NCI-H2171 (cell line): ENCODE measurements at places on chromosomes 7 and 10.

DNA sequence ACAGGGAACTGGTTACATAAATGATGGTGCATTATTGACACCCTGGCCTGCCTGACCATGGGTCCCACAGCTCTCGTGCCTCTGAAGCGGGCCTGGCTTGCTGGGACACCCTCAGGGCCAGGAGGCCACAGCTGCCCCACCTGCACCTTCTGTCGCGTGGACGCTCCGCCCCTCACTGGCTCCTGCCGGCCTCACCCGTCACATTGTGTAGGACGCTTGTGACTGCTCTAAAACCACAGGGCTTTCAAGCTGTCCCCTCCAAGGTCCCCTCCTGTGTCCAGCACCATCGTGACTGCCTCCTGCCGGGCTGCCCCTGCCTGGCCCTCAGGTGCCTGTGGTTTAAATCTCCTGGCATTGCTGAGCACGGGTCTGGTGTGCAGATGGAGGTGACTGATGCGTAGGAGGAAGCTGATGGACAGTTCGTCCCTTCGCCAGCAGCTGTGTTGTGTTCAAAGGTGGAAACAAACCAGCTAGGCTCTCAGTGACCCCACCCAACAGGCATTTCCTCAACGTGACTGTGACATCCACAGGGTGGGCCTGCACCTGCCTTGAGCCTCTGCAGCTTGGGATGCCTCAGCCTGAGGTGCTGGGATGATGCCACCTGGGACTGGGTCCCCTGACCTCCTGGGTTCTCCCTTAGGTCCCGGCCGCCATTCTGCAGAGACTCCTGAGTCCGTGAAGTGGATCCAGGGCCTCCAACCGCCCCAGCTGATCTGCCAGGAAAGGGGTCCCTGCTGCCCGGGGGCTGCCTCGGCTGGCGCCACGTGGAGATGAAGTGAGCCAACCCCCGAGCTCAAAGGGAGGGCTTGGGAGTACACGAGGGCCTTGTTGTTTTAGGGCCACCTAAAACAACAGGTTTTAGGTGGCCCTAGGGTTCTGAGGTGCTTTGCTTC, 148.5 kb downstream of the WDR37 start:
- DNase-seq, result no peak

GRCh38 chr10:105247831-105248499, 606.9 kb downstream of the SORCS3 start:
- DNase-seq, result no peak

DNA sequence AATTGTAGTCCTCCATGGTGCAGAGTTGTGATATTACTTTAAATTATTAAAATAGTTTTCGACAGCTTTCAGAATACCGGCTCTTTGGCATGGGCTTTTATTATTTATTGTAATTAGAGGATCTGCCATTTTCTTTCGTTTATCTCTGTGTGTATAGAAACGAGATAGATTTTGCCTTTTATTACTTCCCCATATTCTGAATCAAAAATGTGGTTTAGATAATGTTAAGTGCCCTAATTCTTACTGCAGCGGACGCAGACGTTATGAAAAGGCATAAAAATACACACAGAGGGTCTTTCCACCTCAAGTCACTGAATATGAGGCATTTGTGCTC, 1.9 kb upstream of the ARID5B start:
- no peak for DNase-seq

- no peak for DNase-seq
Measured at GRCh38 chr10:79604294-79604693, 6.4 kb upstream of the SFTPA1 start.

- DNase-seq, result no peak
Measured at GRCh38 chr7:73678862-73679261, 4.4 kb downstream of the DNAJC30 start.

- no peak for DNase-seq
Measured at GRCh38 chr10:92829786-92830377, 18.4 kb upstream of the EXOC6 start.

GRCh38 chr7:12670000-12670729, 17.3 kb upstream of the ARL4A start:
- peak; percentile 10 for DNase-seq

DNA sequence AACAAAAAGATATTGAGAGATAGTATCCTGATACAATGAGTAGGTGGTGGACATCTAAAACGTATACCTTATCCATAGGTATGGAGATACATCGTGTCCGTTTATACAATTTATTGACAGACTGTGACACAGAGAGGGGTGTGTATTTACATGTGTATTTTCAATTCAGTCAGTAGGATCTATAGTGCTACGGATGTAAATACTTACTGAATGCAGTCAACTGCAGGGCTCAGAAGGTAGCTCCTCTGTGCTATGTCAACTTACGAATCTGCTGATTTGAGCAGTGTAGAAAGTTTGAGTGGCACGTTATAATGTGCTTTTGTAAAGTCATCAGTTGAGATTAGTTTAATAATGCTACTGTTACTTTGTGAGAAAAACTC, 626 bp downstream of the ZNF804B start:
- no peak for DNase-seq

DNA sequence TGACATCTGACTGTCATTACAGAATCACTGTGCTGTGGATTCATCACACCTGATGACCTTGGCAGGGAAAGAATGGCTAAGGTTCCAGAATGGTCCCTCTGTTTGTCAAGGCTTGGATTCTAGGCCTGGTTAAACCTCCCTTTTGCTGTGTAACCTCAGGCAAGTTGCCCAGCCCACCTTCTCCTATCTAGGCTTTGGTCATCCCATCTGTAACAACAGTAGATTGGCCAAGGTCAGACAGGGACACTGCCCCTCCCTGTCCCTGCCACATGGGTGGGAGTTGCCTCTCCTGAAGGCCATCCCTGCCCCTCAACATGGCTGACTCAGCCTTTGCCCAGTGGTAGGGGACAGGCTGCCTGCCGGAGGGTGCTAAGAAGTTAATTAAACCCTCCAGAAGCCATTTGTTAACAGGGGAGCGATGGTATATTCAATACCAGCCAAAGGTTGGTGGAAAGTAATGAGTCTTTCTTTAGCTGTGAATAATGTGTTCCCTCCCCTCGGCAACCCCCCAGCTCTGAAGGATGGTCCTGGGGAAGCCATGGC, 149.8 kb upstream of the PCBD1 start:
- no peak for DNase-seq

DNA sequence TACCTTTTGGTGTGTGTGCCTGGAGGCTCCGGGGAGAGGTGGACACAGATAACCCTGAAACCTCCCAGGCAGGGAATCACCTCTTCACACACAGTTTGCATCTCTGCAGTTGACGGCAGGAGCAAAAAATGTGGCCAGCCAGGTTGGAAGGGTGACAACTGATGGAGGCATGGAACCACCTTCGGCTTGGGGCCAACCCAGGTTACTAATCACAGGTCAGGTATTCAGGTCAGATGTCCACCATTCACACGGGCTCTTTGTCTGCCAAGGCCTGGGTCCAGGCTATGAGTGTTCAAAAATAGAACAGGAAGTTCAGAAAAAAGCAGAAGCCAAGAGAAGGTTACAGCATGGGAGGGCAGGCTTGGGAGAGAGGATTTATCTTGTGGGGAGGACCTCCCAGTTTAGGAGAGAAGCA, 137.2 kb upstream of the EFCAB10 start:
- no peak for DNase-seq

GRCh38 chr10:31129880-31130405, 98.3 kb upstream of the ZNF438 start:
- DNase-seq, result no peak
